Ovary (tissue), 10 donors: ENCODE measurements at places on chromosomes 3 and 15. TPM values are rescaled to one million over a fixed set of nuclear protein-coding genes. Genes with fewer than 3 reads are reported as not detected.

TTLL13 gene
- polyA plus RNA-seq, result 0.04 TPM

SIDT1 gene
- polyA plus RNA-seq, result 1.3 TPM

MDFIC2 gene
- not detected for polyA plus RNA-seq

GPR176 gene
- 3.0 TPM for polyA plus RNA-seq

LSAMP gene
- polyA plus RNA-seq, result 13.0 TPM

ST3GAL6 gene
- 4.4 TPM for polyA plus RNA-seq

KIF15 gene
- 0.35 TPM for polyA plus RNA-seq

PCSK6 gene
- polyA plus RNA-seq, result 3.8 TPM

CCDC33 gene
- polyA plus RNA-seq, result 0.10 TPM

CCR9 gene
- polyA plus RNA-seq, result not detected

DNASE1L3 gene
- 0.61 TPM for polyA plus RNA-seq

RTP1 gene
- not detected for polyA plus RNA-seq

USP8 gene
- 25.1 TPM for polyA plus RNA-seq

SPINK8 gene
- polyA plus RNA-seq, result not detected

ARL14 gene
- polyA plus RNA-seq, result not detected

C3orf85 gene
- polyA plus RNA-seq, result not detected

FANCD2OS gene
- polyA plus RNA-seq, result not detected

FAM3D gene
- polyA plus RNA-seq, result not detected

QARS1 gene
- polyA plus RNA-seq, result 191 TPM

RBM15B gene
- 16.1 TPM for polyA plus RNA-seq

METTL6 gene
- 13.0 TPM for polyA plus RNA-seq

ANXA2 gene
- polyA plus RNA-seq, result 219 TPM

IL12A gene
- polyA plus RNA-seq, result 0.33 TPM

LARP6 gene
- 61.7 TPM for polyA plus RNA-seq

TRIM42 gene
- not detected for polyA plus RNA-seq

NDN gene
- polyA plus RNA-seq, result 105 TPM

ATP13A5 gene
- 0.07 TPM for polyA plus RNA-seq

ISLR gene
- 150 TPM for polyA plus RNA-seq

ABHD10 gene
- 20.5 TPM for polyA plus RNA-seq

FOXB1 gene
- polyA plus RNA-seq, result not detected

CA12 gene
- polyA plus RNA-seq, result 4.6 TPM

ABI3BP gene
- polyA plus RNA-seq, result 62.5 TPM

LRIG1 gene
- polyA plus RNA-seq, result 34.8 TPM

SYNPR gene
- polyA plus RNA-seq, result not detected

BFSP2 gene
- polyA plus RNA-seq, result not detected

CIDEC gene
- polyA plus RNA-seq, result not detected

ASB14 gene
- 0.05 TPM for polyA plus RNA-seq

CIP2A gene
- 3.0 TPM for polyA plus RNA-seq

IGSF10 gene
- polyA plus RNA-seq, result 27.4 TPM

ADIPOQ gene
- not detected for polyA plus RNA-seq

GOLGA8R gene
- polyA plus RNA-seq, result 2.6 TPM

SEMA3G gene
- polyA plus RNA-seq, result 11.9 TPM

RBSN gene
- 31.5 TPM for polyA plus RNA-seq

PRICKLE2 gene
- 6.3 TPM for polyA plus RNA-seq

PLSCR4 gene
- 68.6 TPM for polyA plus RNA-seq

SLC28A2 gene
- polyA plus RNA-seq, result 0.06 TPM

GP5 gene
- 0.25 TPM for polyA plus RNA-seq
